A549 treated with AZD2906 at 1 μM for 4 hours (cell line): ENCODE measurements at places on chromosomes 2 and 18. TPM values are rescaled to one million over a fixed set of nuclear protein-coding genes. Genes with fewer than 3 reads are reported as not detected.

The FHOD3 gene
- 2.2 to 2.9 TPM (median 2.3 TPM) in 5 replicates for total RNA-seq

The PLCD4 gene
- 0.22 to 0.80 TPM (median 0.38 TPM) in 5 replicates for total RNA-seq

The UCN gene
- 1.2 to 2.5 TPM (median 1.8 TPM) in 5 replicates for total RNA-seq

The AQP12B gene
- not detected in 5 replicates for total RNA-seq

The GPAT2 gene
- 0.02 TPM in 1 of 5 replicates, not detected in the others for total RNA-seq

The ERMN gene
- not detected in 5 replicates for total RNA-seq

The REEP1 gene
- 0.92 to 1.1 TPM (median 1.0 TPM) in 5 replicates for total RNA-seq

The RAB6C gene
- total RNA-seq: not detected in 5 replicates

The PLGLB1 gene
- total RNA-seq: 0.20 to 0.66 TPM (median 0.38 TPM) in 5 replicates

The ASB18 gene
- not detected in 5 replicates for total RNA-seq

The PAPOLG gene
- total RNA-seq: 6.8 to 10.6 TPM (median 8.7 TPM) in 5 replicates

The ALKAL2 gene
- total RNA-seq: not detected in 5 replicates

The E2F6 gene
- total RNA-seq: 22.4 to 26.6 TPM (median 22.9 TPM) in 5 replicates

The LCT gene
- total RNA-seq: 0.03 to 0.08 TPM (median 0.04 TPM) in 4 of 5 replicates, not detected in the other

The C2orf15 gene
- 0.50 to 0.70 TPM (median 0.64 TPM) in 5 replicates for total RNA-seq

The LHCGR gene
- total RNA-seq: not detected in 5 replicates

The POLR1B gene
- 21.5 to 25.6 TPM (median 21.8 TPM) in 5 replicates for total RNA-seq

The ICA1L gene
- 1.1 to 2.6 TPM (median 1.7 TPM) in 5 replicates for total RNA-seq

The GNAL gene
- total RNA-seq: 4.9 to 6.6 TPM (median 5.5 TPM) in 5 replicates
